Activated CD8-positive, alpha-beta memory T cell treated with anti-CD3 and anti-CD28 coated beads for 4 hours (primary cell): ENCODE measurements at places on chromosomes 5 and 9.

GRCh38 chr9:129687391-129687790 is 21.9 kb downstream of the PRRX2 start:
- no peak for DNase-seq

DNA sequence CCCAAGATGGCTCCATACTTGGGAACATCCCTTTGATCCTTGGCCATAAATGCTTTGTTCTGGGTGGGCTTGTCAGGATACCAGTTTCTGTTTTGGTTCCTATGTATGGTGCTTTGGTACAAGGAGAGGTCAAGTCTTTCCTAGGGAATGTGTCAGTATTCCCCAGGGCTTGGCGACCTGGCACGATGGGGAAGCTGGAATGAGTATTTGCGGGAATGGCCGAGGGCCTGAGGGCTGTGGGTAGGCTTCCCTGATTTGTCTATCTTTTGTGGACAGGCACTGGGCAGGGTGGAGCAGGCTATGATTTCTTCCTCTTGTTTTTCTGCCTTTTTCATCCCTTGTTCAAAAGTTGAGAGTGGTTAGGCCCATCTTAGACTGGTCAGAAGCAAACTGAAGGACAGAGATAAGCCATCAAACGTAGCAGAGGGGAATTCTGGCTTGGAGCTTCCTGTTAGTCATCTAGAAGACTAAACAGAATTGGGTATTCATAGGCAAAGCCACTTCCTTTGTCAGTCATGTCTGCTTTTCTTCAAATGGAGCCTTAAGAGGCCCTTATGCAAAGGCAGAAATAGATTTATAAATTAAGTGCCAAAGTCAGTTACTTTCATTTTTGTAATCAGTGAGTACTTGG is 13.7 kb downstream of the DOCK2 start:
- DNase-seq, result no peak

GRCh38 chr9:136280535-136281315 is 23.2 kb downstream of the CCDC187 start:
- DNase-seq, result no peak

DNA sequence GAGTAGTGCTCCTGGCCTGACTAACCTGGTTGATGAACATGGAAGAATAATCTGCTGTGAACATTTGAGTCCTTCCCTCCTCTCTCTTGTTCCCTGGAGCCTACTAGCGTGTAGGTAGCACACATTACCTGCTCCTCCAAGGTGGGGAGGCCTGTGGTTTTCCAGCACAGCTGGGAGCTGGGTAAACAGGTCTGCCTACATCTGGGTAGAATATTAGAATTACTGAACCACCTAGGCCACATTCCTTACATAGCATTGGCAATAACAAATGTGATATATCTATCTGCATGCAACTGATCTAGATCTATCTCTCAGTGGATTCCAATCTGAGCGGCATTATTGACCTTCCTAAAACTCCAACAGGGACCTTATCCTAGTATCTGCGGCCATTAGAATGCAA is 151.0 kb upstream of the ZNF366 start:
- DNase-seq, result no peak

DNA sequence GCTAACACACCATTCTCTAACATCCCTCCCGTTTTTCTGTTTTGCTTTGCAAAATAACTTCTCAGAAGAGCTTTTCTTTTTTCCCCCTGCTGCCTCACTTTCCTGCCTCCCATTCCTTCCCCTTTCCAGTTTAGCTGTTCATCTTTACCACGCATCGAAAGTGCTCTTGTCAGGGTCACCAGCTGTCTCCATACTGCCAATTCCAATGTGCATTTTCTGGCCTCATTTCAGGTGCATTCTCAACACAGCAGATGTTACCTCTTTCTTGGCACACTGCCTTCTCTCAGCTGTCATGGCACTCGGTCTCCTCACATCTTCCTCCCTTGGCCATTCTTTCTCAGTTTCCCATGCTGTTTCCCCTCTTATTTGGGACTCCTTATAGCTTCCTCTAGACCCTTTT is 9.5 kb downstream of the ARSK start:
- no peak for DNase-seq

DNA sequence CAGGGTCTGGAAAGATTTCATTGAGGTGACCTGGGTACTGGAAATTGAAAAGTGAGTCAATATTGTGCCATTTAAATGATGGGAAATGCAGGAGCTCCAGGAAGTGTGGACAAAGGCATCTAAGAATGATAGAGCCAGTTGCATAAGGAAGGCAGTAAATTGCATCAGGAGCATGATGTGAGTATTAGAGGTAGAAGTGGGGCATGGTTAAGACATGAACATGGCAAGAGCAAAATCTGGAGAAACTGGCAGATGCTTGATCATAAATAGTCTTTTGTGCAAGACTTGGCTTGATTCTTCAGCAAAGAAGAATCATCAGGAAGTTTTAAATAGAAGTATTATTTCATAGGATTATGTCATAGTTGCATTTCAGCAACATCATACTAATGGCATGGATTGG is 157.4 kb upstream of the PUM3 start:
- DNase-seq, result no peak

GRCh38 chr5:66553916-66554575 is 42.1 kb upstream of the MAST4 start:
- no peak for DNase-seq

GRCh38 chr9:79572032-79572607 is 355 bp downstream of the TLE4 start:
- DNase-seq, result no peak

- no peak for DNase-seq
Measured at GRCh38 chr9:15935661-15936305, 382.9 kb downstream of the CCDC171 start.

DNA sequence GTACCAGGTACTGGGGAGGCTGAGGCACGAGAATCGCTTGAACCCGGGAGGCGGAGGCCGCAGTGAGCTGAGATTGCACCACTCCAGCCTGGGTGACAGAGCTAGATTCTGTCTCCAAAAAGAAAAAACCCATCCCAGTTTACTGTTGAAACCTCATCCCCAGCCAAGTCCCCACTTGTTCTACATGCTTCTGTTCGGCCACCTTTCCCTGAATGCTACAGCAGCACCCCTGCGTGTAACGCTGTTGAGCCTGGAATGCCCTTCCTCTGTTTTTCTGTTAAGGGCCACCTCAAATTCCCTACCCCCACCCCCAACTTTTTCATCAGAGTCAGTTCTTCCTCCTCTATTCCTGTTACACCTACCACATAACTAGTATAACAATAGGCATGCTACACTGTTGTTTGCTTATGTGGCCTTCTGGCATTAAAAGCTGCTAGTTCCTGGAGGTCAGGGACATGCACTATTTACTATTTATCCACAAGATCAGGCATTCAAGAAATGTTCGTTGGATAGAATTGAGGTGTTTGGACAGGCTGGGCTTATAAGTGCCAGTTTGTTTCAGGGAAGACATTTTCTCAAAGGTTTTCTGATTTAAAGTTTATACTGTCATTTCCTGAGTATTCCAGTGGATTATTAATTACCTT is 47.1 kb upstream of the C5orf47 start:
- no peak for DNase-seq

- DNase-seq, result no peak
Measured at GRCh38 chr9:122001491-122002201, 91.5 kb downstream of the TTLL11 start.

- no peak for DNase-seq
Measured at GRCh38 chr5:108700930-108701329, 46.8 kb upstream of the FER start.

- no peak for DNase-seq
Measured at GRCh38 chr5:137016783-137017324, 482.3 kb downstream of the SPOCK1 start.

DNA sequence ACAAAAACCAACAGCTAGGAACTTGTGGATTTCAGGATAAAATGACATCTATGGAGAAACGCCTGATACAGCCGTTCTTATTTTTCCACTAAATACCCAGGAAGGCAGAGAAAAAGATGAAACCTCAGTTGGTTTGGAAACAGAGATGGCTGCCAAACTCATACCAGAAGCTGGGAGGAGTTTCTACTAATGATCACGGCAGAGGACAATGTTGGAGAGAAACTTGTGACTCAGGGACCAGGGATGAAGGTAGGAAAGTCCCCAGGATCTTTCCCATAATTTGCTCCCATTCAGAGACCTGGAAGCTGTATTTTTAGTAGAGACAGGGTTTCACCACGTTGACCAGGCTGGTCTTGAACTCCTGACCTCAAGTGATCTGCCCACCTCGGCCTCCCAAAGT is 187.1 kb upstream of the IER5L start:
- no peak for DNase-seq

DNA sequence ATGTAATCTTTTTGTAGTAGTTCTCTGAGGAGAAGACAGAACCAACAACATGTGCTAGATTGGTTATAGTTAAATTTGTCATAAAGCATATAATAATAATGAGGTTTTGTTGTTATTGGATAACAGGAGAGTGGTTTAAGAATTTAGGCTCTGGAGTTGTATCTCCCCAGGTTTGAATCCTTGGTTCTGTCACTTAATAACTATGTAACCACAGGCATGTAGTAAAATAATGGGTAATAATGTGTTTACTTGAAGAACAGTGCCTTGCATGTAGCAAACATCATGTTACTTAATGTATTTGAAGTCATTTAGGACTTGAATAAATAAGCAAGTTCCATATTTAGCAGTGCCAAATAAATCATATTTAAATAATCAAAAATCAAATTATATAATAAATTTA is 55.8 kb downstream of the NSD1 start:
- DNase-seq, result no peak

DNA sequence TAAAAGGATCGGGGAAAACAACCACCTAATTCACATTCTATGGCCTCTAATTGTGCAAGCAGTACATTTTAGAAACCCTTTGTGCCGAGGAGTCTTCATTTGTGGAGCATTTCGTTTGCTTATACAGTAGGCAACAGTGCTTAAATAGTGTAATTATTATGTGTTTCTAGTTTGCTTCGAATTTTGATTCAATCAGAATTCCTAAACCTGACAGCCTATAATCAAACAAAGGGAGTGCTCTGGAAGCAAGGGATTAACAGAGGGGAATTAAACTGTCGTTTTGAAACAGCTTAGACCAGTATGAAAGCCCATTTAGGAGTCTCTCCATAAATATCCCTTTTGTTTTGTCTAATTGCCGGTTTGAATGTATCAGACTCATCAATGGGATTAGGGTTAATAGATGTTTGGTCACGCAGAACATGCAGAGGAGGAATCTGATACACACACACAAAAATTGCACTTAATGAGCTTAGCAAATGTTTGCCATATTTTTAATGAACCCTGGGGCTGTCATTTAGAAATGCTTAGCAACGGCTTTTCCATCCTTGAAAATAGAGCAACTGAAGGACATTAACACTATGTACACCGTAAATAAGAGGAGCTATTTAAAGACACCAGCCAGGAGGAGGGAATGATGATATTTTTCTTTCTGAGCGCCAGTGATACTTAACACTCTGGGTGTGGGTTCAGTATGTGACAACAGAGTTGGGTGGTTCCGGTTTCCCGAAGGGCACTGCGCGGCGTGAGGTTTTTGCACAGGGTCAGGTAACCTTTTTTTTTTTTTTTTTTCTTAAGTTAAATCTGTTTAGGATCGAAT is 404.7 kb downstream of the TLE4 start:
- DNase-seq, result no peak

- no peak for DNase-seq
Measured at GRCh38 chr9:80146466-80146865, 574.7 kb downstream of the TLE4 start.

DNA sequence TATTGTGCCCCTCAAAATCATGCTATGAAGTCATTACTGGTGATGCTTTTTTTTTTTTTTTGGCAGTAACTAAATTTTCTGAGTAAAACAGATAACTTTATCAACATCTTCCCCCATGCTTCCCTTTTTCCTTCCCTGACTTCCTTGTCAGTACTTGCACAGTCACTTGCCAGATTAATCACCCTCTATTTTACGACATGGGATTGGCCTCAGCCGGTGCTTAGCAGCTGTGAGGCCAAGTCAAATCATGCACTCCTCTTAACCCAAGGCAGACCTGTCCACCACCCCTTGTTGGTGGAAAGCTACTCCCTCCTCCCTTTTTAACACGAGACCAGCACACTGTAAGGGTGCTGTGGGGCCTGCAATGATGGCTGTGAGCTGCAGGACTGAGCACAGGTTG is 118.0 kb upstream of the OTULINL start:
- DNase-seq, result no peak

DNA sequence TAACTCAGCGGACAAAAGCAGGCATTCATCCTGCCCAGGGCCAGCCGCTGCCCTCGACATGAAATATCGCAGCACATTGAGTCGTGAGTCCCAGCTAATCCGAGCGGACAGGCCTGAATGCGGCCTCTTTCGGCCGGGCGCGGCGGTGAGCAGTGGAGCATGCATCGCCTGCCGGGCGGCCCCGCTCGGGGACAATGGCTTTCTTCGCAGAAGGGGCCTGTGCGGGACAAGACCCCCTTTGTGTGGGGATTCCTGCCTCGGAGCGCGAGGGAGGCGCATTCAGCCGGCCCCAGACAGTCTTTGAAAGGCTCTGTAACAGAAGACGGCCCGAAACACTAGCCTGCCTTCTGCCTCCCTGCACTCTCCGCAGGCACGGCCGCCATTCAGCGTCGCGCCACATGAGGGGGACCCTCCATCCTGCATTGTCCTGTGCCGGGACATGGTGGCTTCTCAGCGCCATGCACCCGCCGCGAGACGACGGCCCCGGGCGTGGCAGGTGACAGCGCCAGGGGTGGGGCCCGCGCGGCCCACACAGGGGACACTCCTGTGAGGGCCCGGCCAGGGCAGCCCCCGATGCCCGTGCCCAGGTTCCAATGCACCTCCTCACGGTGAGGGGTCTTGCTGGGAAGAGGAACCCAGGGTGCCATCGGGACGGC is 52.0 kb downstream of the EXD3 start:
- DNase-seq, result no peak

DNA sequence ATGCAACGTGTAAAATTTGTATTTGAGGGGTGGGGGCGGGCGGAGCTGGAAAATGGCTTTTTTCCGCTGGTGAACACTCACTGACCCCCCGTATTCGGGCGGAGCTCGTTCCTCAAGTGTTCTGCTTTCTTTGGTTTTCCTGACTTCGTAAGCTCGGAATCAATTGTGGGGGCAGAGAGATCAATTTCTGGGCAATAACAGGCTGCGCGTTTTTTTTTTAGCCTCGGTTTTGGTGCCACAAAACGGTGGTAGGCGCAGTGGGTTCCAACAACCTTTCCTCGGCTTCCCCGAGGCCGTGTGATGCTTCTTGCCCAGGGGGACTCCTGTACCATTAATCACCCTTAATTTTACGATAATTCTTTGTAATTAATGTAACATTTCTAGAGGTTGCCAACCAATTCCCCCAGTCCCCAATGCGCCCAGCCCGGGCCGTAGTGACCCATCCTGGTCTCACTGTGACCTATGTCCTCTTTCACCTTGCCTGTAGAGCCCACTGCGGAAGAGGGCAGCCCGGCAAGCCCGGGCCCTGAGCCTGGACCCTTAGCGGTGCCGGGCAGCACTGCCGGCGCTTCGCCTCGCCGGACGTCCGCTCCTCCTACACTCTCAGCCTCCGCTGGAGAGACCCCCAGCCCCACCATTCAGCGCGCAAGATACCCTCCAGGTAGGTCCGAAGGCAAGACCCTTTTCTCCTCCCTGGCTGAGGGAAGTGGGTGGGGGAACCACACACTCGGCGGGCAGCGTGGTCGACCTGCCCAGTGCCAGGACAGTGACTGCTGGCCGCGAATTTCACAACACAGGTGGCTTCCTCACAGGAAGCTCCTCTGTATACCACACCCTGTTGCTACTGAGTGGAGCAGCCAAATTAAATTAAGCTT is 3.7 kb downstream of the NR4A3 start:
- no peak for DNase-seq
